GM12878 (cell line): ENCODE measurements at places on chromosomes 7 and 10. TPM values are rescaled to one million over a fixed set of nuclear protein-coding genes. Genes with fewer than 3 reads are reported as not detected.
A peak's percentile ranks its signal among the peaks of the same experiment; 100 is the strongest.

DNA sequence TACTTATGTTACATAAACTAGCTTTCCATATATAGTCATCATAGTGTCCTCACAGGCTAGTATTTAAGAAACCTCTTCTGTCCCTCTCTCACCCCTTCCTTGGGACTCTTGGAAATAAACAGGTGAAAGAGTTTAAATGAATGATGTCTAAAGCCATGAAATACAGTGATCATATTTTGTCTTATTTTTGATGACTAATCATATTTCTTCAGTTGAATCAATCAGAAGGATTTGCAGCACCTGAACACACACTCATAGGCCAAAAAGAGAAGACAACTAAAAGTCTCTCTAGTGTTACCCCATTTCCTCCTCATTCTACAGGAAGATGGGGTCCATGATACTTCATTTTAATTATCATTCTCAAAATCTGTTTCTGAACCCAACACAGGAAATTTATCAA is 8.6 kb upstream of the ATAD1 start:
- no peak overlapping the region for H3K4me3 ChIP-seq
- no peaks in the 10 kb centered on the region for H3K4me1 ChIP-seq
- no peak overlapping the region for H3K27ac ChIP-seq
- no peak for DNase-seq
- H3K36me3 ChIP-seq, result no peaks in the 10 kb centered on the region

DNA sequence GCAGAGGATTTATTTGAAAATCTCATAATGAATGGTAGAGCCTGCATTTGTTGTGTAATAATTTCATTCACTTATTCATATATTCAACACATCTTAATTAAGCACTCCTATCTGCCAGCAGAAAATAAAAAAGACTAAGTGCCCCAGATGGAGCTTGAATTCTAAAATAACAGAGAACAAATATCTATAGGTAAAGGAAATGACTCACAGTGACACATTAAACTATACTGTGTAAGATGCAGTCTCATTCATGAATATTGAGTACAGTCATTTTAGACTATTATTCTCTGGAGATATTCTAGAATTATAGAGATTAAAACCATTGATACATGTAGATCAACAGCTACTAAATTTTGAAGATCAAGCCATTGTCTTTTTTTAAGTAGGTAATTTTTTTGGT is 72.1 kb downstream of the PTPRZ1 start:
- no peaks in the 10 kb centered on the region for H3K27me3 ChIP-seq
- no peaks in the 10 kb centered on the region for H3K4me1 ChIP-seq
- H3K27ac ChIP-seq, result no peak overlapping the region
- DNase-seq, result no peak

GRCh38 chr10:2913474-2913873 is 153.9 kb upstream of the PFKP start:
- H3K27ac ChIP-seq, result no peak overlapping the region
- H3K27me3 ChIP-seq, result 0 out of 2 replicates have a peak, but pooled peaks cover 2% of the 10 kb centered on the region
- H3K4me3 ChIP-seq, result no peak overlapping the region
- no peak for DNase-seq

GRCh38 chr7:137583172-137583571 is 239.6 kb upstream of the PTN start:
- H3K27ac ChIP-seq, result no peak overlapping the region
- no peaks in the 10 kb centered on the region for H3K4me1 ChIP-seq
- no peaks in the 10 kb centered on the region for H3K36me3 ChIP-seq
- no peak overlapping the region for H3K4me3 ChIP-seq

DNA sequence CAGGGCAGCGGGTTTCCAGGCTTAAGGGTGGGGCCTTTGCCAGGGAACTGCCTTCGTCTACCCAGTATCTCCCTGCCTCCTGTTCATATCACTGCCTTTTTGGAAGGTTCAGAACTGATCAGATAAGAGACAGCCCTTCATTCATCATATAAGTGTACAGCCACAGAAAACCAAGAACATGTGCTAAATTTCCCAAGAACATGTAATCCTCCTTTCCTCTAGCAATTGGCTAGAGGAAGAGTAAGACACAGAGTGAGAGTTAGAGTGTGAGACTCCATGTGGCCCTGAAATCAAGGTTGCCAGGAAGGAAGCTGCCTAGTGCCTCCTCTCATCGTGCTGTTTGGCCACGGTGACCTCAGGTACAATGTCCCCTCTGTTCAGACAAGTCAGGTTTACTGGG is 770.9 kb downstream of the TNS3 start:
- no peaks in the 10 kb centered on the region for H3K27me3 ChIP-seq
- H3K27ac ChIP-seq, result no peak overlapping the region
- H3K4me3 ChIP-seq, result no peak overlapping the region
- DNase-seq, result no peak

- DNase-seq, result no peak
- H3K27me3 ChIP-seq, result no peaks in the 10 kb centered on the region
- peaks cover 15% of the 10 kb centered on the region for H3K36me3 ChIP-seq
- H3K4me3 ChIP-seq, result no peak overlapping the region
- no peaks in the 10 kb centered on the region for H3K4me1 ChIP-seq
These were observed 99.3 kb downstream of the LANCL2 start for GRCh38 chr7:55464422-55464821.

GRCh38 chr10:91797048-91797690 is 1.1 kb upstream of the TNKS2 start:
- no peak for DNase-seq
- H3K4me3 ChIP-seq, result peak overlapping the region; percentile 84
- H3K36me3 ChIP-seq, result no peaks in the 10 kb centered on the region
- 0 out of 2 replicates have a peak overlapping the region, but pooled peaks have one; percentile 4 for H3K27ac ChIP-seq
- peaks cover 9% of the 10 kb centered on the region; the same call in 1 of the 2 replicates for H3K4me1 ChIP-seq

- no peaks in the 10 kb centered on the region for H3K27me3 ChIP-seq
- H3K27ac ChIP-seq, result no peak overlapping the region
- H3K4me3 ChIP-seq, result no peak overlapping the region
- H3K4me1 ChIP-seq, result no peaks in the 10 kb centered on the region
These were observed 181.3 kb downstream of the BAMBI start for GRCh38 chr10:28858646-28859045.

GRCh38 chr7:106339513-106340246 is 54.9 kb upstream of the NAMPT start:
- H3K4me3 ChIP-seq, result no peak overlapping the region
- no peaks in the 10 kb centered on the region for H3K36me3 ChIP-seq
- DNase-seq, result no peak
- no peaks in the 10 kb centered on the region for H3K27me3 ChIP-seq

- no peak for DNase-seq
- H3K36me3 ChIP-seq, result no peaks in the 10 kb centered on the region
- no peaks in the 10 kb centered on the region for H3K27me3 ChIP-seq
- peaks cover 4% of the 10 kb centered on the region for H3K4me1 ChIP-seq
- no peak overlapping the region for H3K4me3 ChIP-seq
These were observed 31.5 kb upstream of the PRTFDC1 start for GRCh38 chr10:24983946-24984345.

DNA sequence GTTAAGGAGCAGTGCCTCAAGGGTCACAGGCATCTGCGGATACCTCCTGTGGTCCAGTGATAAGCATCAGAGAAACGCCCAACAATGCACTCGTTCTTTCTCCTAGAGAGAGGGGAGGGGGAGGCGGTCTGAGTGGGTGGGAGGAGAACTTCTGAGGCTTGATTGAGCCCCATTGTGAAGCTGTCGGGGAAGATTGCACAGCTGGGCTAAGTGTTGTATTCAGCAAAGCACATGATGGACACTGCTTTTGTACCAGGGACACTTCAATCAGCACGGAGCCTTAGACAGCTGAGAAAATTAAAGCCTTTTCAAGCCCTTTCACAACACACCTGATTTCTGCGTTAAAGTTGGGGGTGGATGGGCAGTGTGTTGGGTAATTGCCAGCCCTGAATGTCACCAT is 230.3 kb upstream of the GHITM start:
- H3K36me3 ChIP-seq, result no peaks in the 10 kb centered on the region
- peaks cover 3% of the 10 kb centered on the region; the same call in 1 of the 2 replicates for H3K4me1 ChIP-seq
- H3K27ac ChIP-seq, result no peak overlapping the region
- no peak overlapping the region for H3K4me3 ChIP-seq
- no peaks in the 10 kb centered on the region; the same call in 1 of the 2 replicates for H3K27me3 ChIP-seq

- H3K36me3 ChIP-seq, result no peaks in the 10 kb centered on the region
- H3K4me3 ChIP-seq, result peak overlapping the region; percentile 94
- no peaks in the 10 kb centered on the region for H3K27me3 ChIP-seq
These were observed 2.4 kb upstream of the CCDC6 start for GRCh38 chr10:59908808-59909143.

GRCh38 chr7:107966711-107967110 is 36.2 kb downstream of the LAMB1 start:
- H3K4me1 ChIP-seq, result no peaks in the 10 kb centered on the region
- no peak for DNase-seq
- H3K27ac ChIP-seq, result no peak overlapping the region
- no peaks in the 10 kb centered on the region for H3K36me3 ChIP-seq
- no peaks in the 10 kb centered on the region for H3K27me3 ChIP-seq

DNA sequence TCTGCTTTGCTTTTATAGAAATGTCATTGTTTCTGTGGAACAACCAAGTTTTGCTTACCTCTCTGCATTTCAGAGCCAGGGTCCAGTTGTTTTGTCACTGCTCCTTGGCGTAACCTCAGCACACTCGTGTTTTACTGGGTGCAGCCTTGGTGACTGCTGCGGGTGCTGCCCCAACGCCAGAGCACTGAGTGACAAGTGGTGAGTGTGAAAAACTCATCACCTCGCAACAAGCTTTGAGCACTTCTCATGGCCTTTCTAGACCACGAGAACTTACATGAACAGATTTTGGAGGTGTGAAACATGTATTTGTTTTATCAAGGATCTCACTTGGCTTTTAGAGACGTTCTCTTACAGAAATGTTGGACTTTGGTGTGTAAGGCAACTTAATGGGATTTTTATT is 31.0 kb downstream of the GLRX3 start:
- no peak overlapping the region for H3K4me3 ChIP-seq
- no peaks in the 10 kb centered on the region for H3K27me3 ChIP-seq

DNA sequence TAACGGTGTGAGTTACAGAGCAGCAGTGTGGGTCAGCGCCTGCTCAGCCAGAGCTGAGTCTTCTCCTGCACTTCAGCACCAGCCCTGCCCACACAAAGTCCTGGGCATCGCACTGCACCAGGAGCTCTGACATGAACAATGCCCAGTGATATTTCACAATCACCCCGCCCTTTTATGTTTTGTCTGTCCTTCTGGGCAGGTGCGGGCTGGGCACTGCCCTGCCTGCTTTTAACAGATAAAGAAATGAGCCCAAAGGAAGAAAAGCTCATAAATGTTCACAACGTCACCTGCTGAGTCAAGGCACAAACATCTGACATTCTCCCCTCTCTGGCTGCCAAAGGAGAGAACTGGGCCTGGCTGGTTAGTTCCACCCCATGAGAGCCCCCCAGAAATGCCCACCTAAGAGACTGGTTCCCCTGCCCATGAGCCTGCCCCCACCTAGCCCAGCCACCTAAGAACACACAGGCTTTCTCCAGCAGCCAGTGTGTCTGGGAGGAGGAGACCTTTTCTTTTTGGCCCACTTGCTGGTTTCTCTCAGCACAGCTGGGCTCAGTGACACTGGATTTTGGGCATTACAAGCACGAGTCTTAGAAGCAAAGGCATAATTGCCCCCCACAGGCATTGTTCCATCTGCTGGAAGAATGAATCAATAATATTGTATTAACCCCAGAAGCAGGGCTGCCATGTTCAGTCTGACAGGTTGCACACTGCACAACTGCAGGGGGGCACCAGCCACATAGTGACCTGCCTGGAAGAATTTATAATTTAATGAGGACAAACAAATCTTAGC is 22.3 kb downstream of the CALML3 start:
- no peak overlapping the region for H3K27ac ChIP-seq
- H3K36me3 ChIP-seq, result no peaks in the 10 kb centered on the region
- peaks cover 7% of the 10 kb centered on the region for H3K4me1 ChIP-seq
- no peak for DNase-seq

- H3K36me3 ChIP-seq, result no peaks in the 10 kb centered on the region
- no peak for DNase-seq
- no peak overlapping the region for H3K4me3 ChIP-seq
- no peak overlapping the region for H3K27ac ChIP-seq
- no peaks in the 10 kb centered on the region for H3K4me1 ChIP-seq
These were observed 407.7 kb downstream of the PARD3 start for GRCh38 chr10:34407324-34407805.

DNA sequence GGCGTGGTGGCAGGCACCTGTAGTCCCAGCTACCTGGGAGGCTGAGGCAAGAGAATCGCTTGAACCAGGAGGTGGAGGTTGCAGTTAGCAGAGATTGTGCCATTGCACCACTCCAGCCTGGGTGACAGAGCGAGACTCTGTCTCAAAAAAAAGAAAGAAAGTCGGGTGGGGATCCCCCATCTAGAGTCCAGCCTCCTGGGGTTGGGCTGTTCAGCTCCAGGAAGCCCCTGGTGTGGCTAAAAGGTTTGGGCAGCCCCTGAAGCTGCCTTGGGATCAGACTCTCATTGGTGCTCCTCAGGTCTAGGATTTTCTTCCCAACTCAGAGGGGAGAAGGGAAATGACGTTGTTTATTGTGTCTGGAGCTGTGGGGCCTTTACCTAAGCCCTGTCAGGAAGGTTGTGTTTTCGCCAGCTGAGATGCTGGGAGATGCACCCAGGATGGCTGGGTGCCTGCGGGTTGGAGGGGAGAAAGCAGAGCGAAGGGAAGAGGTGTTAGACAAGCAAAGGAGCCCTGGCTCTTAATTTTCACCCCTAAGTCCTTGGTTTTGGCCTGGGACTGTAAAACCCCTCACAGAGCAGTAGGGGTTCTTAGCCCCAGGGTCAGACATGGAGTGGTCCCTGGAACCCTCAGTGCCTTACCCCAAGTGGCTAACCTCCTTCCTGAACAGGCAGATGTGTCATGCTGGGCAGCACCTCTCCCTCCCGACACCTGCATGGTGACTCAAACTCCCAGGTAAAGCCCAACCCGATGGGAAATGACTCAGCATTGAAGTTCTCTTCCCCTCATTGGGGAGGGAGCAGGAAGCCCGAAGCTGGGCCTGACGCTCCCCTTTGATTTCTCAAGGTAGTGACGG is 21.1 kb downstream of the PLAU start:
- peak overlapping the region; percentile 68 for H3K27ac ChIP-seq
- H3K4me1 ChIP-seq, result peaks cover 13% of the 10 kb centered on the region
- H3K36me3 ChIP-seq, result no peaks in the 10 kb centered on the region
- no peak overlapping the region for H3K4me3 ChIP-seq
- no peaks in the 10 kb centered on the region for H3K27me3 ChIP-seq
- DNase-seq, result peak; percentile 50

GRCh38 chr7:86942081-86942480 is 117.4 kb downstream of the ELAPOR2 start:
- H3K4me3 ChIP-seq, result no peak overlapping the region
- no peaks in the 10 kb centered on the region for H3K36me3 ChIP-seq
- no peak for DNase-seq
- no peak overlapping the region for H3K27ac ChIP-seq
- H3K27me3 ChIP-seq, result no peaks in the 10 kb centered on the region

DNA sequence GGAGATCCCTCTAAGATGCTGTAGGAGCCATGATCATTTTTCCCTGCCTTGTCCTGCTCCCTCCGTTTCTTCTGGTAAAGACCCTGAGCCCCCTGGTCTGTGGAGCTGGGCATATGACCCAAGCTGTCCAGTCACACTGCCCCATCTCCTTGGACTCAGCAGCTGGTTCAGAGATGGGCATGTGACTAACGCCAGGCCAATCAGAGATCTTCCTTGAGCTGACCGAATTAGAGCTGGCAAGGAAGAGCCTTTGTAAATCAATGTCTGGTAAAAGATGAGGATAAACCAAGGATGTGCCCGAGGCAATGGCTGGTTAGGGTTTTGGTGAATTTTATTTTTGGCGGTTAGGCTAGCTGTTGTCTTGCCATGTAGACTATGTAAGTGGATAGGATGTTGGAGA is 173.3 kb downstream of the LCOR start:
- H3K36me3 ChIP-seq, result no peaks in the 10 kb centered on the region
- H3K27me3 ChIP-seq, result no peaks in the 10 kb centered on the region
- DNase-seq, result no peak
- no peak overlapping the region for H3K4me3 ChIP-seq
- no peaks in the 10 kb centered on the region; the same call in 1 of the 2 replicates for H3K4me1 ChIP-seq
- H3K27ac ChIP-seq, result no peak overlapping the region

PFKP gene
- total RNA-seq, result 129 and 130 TPM in 2 replicates

HTR5A gene
- not detected in 2 replicates for total RNA-seq

PNLIP gene
- total RNA-seq, result 1.1 and 2.4 TPM in 2 replicates

SHTN1 gene
- 3.2 and 3.8 TPM in 2 replicates for total RNA-seq
